Mesangial cell (primary cell): ENCODE measurements at places on chromosomes 11 and 22. TPM values are rescaled to one million over a fixed set of nuclear protein-coding genes. Genes with fewer than 3 reads are reported as not detected.

Gene CPT1A
- total RNA-seq, result 1.3 and 11.9 TPM in 2 replicates

Gene HPX
- 0.38 and 0.65 TPM in 2 replicates for total RNA-seq

Gene OR8A1
- not detected in 2 replicates for total RNA-seq

Gene SH3BP1
- 13.4 and 14.8 TPM in 2 replicates for total RNA-seq

Gene TAF6L
- total RNA-seq, result 20.4 TPM in 2 replicates

Gene TSPO
- total RNA-seq, result 675 and 680 TPM in 2 replicates

Gene PLEKHB1
- 0.81 and 17.0 TPM in 2 replicates for total RNA-seq

Gene DEFB131B
- total RNA-seq, result not detected in 2 replicates
